ENCODE measurements at places on chromosomes 5 and 9.
A peak's percentile ranks its signal among the peaks of the same experiment; 100 is the strongest.

DNA sequence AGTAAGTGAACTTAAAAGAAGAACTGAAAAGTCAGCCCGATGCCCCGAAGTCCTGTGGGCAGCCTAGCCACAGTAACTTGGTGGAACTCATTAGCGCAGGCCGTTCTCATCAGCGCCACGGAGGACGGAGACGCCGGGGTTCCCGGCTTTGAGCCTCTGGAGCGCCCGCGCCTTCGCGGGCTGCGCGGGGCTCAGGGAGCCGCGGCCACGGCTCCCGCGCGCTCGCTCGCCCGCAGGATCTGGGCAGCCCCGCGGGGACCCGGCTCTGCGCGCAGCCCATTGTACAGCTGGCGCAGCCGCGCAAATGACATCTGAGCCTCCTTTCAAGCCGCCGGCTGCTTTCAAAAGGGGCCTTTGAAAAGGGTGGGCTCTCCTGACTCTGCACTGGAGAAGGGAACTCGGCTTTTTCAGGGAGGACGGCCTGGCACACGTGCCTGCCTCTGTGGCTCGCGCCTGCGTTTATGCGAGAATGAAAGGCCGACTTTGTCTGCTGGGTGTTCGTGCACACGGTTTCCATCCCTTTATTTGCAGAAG lies 40.7 kb downstream of the TLR4 start:
- no peak for DNase-seq

- DNase-seq: no peak
Observed at GRCh38 chr9:84163052-84163650, 177.4 kb downstream of the SLC28A3 start.

DNA sequence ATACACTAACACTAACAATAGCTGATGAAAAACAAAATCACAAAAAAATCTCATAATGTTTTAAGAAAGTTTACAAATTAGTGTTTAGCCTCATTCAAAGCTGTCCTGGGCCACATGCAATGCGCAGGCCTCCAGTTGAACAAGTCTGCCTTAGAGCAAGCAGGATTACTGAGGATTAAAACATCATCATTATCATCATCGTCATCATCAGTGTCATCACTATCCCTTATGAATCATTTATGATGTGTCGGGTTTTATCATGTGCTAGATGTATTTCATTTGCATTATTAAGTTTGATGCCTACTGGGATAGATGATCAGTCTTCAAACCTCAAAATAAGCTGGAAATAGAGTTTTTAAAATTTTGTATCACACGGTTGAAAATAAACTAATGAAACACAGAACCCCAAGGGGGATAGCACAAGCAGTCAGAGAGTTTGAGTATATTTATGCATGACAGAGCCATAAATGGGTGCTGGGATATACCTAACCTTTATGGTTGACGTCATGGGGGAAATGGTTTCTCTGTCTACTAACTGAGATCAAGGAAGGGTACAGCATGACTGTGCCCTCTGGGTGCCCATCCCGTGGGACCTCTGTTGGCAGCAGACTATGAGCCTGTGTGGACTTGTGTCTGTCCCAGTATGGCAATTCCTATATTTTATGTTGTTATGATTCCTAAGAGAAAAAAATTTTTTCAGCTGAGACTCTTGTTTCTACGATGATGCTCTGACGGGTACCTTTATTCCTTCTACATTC lies 150.3 kb upstream of the ADRA1B start:
- no peak for DNase-seq

DNA sequence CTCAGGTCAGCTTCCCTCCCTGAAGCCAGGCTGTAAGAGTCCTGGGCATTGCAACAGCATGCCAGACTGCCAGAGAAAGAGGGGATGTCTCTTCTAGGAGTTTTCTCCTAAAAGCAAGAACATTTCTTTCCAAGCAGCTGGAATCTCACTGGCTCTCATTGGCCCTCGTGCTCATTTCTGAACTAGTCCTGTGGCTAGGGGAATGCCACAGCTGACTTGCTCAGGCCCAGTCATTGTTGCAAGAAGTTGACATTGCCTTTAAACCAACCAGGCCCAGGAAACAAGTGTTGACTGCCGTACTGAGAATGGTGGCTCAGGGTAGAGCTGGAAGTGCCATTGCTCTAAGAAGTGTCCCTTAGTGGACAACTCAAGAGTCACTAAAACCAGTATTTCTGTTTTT lies 15.0 kb upstream of the CEP120 start:
- no peak for DNase-seq

GRCh38 chr9:127927201-127927987 lies 3.2 kb downstream of the PIP5KL1 start:
- DNase-seq: peak; percentile 51

GRCh38 chr5:66814146-66814991 lies 218.2 kb downstream of the MAST4 start:
- DNase-seq: no peak

GRCh38 chr5:20353499-20353898 lies 365.5 kb upstream of the CDH18 start:
- DNase-seq: no peak

GRCh38 chr5:174849426-174849825 lies 125.0 kb downstream of the MSX2 start:
- DNase-seq: no peak

DNA sequence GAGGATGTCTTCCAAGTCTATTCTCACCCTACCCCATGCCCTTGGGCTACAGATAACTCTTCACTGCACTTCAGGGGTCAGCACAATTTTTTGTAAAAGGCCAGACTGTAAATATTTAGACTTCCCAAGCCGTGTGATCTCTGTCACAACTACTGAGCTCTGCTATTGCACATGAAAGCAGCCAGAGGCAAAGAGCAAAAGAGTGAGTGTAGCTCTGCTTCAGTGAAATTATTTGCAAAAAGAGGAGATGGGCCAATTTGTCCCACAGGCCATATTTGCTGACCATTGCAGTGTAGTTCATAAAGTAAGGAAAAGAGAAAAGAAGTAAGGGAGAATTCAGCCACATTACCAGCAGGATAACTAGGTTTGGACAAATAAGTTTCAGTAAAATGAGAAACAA lies 7.0 kb upstream of the MOCS2 start:
- DNase-seq: no peak

GRCh38 chr5:167402671-167403070 lies 888.8 kb upstream of the WWC1 start:
- no peak for DNase-seq
